ENCODE measurements at places on chromosomes 2 and 18.

DNA sequence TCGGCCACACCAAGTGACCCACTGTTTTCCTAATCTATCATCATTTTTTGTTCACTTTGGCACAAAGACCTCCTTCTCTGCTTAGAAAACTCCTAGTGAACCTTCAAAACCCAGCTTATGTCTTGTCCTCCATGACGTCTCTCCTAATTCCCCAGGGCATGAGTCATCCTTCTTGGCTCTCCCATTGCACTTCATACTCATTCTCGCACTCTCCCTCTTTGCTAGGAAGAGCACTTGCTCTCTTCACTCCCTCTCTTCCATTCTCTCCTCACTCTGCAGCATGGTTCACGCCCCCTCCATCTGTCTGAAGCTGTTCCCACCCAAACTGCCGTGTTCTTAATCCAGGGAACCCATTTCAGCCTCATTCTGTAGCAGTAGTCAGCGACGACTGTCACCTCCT lies 103.9 kb downstream of the MRO start:
- no peak for DNase-seq

- peak; percentile 35 for DNase-seq
Measured at GRCh38 chr18:24176727-24177416, 38.0 kb downstream of the CABYR start.

- DNase-seq: no peak
Measured at GRCh38 chr2:118784860-118785259, 62.6 kb downstream of the EN1 start.

DNA sequence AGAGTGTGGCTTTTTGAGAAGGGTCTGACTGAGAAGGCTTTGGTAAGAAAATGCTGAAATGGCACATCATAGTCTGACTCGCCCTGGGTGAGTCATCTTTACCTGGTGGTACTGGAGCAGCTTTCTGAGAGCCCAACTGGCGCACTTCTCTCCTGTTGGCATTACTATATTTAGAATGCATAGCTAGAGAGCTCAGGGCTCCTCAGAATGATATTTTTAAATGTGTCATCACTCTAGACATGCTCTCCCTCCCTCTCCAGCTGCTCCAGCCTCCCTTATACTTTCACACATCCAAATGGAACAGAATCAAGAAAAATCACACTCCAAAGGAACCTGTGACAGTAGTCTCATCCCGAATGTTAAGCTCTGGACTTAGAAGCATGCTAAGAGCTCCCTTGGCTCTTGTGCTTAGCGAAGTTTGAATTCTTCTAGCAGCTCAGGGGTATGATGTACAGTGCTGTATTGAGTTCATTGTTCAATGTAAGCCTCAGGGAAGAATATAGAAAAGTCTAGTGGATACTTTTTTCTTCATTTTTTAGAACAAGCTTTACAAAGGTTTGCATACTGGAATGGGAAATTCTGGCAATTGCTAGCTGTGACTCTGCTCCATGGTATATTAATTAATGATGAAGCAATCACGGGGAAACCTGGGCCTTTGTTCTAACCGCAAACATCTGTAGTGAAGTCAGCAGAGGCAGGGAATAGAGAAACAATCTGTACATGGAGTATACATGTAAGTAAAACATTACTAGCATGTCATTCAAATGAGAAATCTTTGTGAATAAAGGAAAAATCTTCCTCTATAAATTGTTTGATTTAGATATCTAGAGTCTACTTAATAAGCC lies 751.2 kb upstream of the NRXN1 start:
- peak; percentile 42 for DNase-seq

GRCh38 chr2:128781166-128781565 lies 462.5 kb upstream of the HS6ST1 start:
- no peak for DNase-seq

DNA sequence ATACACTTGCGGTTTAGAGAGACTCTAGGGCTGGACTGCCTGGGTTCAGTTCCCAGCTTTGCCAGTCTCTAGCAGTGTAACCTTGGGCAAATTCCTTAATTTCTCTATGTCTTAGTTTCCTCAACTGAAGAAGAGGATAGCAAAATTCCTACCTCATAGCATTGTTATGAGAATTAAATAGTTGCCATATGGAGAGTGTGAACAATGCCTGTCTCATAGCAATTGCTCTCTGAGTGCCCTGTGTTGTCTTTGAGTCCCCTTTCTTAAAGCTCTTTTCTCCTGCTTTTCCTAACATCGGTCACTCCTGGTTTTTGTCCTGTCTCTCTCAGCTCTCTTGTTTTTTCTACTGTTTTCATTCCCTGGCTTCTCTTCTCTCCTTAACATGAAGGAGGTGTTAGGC lies 116.8 kb upstream of the ALPP start:
- no peak for DNase-seq

DNA sequence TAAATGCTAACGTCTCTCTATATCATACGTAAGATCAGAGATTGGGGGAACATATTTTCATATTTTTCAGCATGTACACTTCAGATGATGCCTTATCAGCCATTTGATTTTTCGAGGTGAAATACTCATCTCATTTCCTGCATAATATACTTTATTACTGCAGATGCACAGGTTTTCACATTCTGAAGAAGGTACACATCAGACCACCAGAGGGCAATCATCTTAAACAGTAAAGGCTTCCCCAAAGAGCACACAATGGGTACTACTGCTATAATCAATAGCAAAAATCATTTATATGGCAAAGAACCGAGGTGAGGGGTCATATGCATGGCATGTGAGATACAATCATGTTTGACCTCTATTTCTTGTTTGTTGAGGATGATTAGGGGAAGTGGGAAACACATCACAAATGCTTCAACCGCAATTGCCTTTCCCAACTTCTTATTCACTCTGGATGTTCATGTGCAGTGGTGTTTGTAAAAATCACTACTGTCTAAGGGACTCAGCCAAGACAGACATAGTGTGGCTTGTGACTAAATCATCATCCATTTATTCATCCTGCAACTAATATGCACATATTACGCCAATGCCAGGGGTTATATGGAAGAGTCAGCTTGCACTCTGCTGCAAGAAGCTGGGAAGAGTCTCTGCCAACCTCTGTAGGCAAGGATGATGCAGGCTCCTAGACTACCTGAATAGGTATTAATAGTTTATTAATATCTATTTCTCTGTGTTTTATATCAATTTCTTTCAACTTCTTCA lies 118.7 kb downstream of the EPB41L3 start:
- peak; percentile 35 for DNase-seq

- no peak for DNase-seq
Measured at GRCh38 chr18:41992703-41993102, 37.7 kb downstream of the PIK3C3 start.

DNA sequence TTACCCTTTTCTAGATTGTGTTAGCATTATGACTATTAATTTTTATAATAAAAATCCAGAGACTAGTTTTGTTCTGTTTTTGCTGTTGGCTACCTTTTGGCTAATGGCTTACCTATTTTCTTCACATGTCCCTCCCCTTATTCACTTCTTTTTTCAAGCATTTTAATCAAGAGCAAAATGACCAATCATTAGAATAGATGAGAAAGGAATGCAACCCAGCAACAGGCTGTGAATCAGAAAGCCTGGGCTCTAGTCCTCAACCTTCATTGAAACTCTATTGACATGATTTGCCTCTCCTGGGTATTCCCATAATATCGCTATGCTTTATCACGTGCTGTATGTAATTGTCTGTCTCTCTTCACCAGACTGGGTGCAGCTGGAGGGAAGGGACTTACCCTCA lies 370.1 kb downstream of the IRS1 start:
- no peak for DNase-seq

GRCh38 chr18:8254654-8255053 lies 354.6 kb upstream of the RAB12 start:
- no peak for DNase-seq

DNA sequence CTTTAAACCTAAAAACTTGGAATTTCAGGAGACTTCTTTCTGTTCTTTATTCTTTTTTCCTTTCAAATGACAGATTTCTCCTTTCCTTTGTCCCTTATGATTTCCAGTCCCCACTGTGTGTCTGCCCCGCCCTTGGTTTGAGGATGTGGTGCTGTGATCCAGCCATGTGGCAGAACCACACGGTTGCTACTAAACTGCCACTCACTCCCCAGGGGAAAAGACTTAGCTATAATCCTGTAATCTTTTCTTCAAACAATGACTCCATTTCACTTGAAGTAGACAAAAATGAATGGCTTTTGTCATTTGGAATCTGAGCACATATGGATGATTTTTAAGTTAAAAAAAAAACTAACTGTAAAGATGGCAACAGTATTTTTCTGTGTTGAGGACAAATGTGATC lies 76.2 kb upstream of the STAM2 start:
- no peak for DNase-seq

DNA sequence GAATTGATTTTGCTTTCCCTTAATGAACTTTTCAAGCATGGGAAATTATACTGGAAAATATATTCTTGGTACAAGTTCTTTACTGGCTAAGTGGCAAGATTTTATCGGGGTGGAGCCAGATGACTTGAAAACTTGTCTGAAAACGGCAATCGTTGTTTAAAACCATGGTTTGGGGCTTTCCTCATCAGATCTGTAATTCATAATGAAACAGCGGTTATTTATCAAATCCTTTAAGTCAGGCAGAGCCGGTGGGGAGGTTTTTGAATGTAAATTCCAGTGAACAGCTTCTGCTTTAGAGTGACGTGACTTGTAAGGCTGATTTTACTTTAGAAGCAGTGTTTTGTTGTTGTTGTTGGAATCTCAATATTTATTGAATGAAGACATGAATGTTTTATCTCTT lies 2.6 kb downstream of the SEC11C start:
- DNase-seq: no peak

DNA sequence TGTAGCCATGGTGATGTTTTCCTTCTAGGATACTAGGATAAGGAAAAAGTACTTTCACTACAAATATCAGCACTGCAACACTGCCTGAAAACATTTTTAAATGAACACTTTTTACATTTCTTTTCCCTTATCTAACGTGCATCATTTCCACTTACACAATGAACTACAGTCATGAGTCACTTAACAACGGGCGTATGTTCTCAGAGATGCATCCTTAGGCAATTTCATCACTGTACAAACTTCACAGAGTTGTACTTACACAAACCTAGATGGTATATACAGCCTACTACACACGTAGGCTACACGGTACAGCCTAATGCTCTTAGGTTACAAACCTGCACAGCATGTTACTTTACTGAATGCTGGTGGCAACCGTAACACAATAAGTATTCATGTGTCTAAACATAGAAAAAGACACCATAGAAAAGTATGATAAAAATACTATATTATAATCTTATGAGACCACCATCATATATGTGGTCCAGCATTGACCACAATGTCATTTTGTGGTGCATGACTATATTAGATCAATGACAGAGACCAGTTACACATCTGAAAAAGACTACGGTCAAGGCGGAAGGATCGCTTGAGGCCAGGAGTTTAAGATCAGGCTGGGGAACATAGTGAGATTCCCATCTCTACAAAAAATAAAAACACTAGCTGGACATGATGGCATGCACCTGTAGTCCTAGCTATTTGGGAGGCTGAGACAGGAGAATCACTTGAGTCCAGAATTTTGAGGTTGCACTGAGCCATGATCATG lies 39.8 kb downstream of the WDR33 start:
- peak; percentile 81 for DNase-seq

DNA sequence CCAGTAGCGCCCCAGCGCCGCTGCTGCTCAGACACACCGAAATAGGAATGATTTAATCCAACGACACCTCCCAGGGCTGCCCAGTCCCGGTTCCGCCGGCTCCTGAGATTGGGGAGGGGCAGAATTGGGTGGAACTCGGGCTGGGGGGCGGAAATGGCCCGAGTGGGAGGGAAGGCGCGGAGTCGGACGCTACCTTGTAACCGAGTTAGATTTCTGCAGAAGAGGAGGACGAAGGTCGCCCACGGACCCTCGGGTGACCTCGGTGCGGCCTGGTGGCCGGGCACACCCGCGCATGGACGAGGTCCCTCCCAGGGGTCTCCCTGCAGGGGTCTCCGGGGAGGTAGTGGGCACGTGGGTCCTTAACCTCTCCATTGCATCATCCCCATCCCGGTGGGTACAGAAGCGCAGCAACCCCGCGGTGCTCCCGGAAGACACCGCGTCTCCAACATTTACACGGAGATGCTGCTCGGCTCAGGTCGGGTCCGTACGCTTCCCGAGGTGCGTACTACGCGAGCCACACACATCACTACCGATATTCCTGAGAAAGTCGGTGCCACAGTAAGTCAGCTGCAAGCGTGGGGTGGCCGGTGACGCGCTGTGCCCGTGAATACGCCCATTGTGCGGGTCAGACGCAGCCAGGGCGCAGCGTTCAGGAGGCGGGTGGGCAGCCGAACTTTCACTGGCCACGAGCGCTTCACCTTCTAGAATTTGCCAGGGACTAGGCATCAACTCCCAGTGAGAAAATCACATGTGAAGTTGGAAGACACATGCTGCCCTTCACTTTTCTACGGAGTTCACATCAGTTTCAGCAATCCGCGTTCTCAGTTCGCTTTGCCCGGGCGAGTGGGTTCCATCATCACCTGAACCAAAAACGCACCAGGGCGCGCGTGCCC lies 3.0 kb downstream of the ZNF516 start:
- DNase-seq: no peak

DNA sequence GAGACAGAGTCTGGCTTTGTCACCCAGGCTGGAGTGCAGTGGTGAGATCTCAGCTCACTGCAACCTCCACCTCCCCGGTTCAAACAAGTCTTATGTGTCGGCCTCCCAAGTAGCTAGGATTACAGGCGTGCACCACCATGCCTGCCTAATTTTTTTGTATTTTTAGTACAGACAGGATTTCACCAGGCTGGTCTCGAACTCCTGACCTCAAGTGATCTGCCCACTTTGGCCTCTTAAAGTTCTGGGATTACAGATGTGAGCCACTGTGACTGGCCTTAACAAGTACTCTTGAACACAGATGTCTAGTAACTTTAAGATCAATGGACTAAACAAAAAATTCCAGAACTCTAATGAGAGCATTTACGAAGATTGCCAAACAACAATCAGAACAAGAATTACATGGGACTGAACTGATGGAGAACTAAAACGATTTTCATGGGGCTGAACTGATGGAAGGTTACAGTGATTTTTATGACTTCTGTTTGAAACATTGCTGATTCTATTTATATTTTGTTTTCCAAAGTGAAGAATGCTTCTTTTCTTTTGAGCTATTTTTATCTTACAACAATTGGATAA lies 46.5 kb upstream of the ST3GAL5 start:
- no peak for DNase-seq

DNA sequence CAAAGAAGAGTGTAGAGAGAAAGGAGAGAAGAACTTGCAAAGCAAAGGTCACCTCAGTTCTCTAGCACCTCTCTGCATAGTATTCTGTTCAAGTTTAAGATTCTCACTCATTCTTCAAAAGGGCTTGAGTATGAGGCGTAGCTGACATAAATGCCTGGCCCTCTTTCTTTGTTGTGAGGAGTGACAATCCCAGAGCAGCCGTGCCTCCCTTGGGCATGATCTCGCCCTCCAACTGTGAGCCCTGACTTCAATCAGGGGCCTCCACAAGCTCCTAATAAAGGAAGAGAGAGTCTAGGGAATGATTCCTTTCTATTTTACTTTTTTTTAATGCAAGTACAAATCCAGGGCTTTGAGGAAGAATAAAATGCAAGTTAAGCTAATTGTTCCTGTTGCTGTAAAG lies 402.7 kb downstream of the LRP1B start:
- no peak for DNase-seq

DNA sequence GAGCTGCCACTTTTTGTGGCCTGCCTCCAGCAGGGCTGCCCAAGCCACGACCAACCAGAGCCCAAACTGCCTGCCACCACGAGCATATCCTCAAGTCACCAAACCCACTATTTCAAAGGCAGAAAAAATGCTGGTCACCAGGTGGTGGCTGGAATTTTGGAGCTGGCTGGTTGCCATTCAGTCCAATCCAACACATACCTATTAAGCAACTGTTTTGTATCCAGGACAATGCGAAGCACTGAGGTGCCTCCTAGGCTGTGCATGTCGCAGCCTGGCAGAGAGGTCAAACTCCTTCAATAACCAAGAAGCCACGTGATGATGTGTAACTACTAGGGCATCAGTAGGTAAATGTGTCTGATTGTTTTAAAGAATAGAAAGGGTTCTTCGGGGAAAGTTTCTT lies 108.3 kb upstream of the PPP1CB start:
- DNase-seq: no peak
